T-helper 9 cell (primary cell): ENCODE measurements at places on chromosomes 1 and 21.

GRCh38 chr1:166354406-166354805 is 187.6 kb upstream of the FAM78B start:
- no peak for DNase-seq

DNA sequence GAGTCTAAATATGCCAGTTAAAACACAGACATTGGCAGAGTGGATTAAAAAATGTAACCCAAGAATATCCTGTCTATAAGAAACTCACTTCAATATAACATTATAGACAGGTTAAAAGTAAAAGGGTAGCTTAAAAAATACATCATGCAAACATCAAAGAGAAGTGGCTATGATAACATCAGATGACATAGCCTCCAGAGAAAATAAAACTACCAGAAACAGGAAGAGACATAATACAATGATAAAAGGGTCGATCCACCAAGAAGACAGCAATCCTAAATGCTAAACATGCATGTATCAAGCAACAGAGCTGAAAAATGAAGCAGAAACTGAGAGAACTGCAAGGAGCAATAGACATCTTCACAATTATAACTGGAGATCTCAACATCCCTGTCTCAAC is 190.2 kb upstream of the NR5A2 start:
- no peak for DNase-seq

DNA sequence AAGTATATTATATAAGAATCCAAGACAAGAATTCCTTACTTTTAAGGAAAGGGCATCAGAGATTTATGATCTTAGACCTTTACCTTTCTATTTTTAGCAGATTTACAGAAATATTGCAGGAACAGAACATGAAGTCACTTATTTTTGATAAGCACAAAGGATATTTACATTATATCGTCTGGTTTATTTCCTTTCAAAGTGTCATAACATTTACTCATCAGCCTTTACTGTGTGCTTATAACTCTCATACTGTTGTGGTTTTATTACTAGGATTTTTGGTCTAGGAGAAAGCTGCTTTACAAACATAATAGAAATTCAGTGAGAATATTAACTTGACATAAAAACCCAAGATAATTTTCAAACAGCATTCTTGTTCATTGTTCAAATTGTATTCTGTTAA is 47.6 kb downstream of the APP start:
- DNase-seq = no peak

GRCh38 chr1:156445789-156446263 is 54.7 kb downstream of the MEF2D start:
- DNase-seq = peak; percentile 72

DNA sequence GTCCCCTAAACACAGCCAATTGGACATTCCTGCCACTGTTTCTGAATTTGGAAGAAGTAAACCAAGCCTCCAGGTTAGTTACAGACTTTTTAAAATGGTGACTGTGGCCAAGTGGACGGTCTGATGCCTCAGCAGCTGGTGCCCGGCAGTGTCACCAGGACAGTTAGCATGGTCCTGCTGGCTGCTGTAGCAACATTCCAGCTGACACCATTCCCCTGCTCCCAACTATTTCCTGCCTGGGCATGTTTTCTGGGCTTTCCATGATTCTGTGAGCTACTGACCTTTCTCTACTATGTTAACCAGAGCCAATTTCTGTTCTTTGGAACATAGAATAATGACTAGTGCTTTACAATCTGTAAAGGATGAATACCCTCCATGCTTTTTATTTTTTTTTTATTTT is 95.0 kb downstream of the TLR5 start:
- DNase-seq = no peak

DNA sequence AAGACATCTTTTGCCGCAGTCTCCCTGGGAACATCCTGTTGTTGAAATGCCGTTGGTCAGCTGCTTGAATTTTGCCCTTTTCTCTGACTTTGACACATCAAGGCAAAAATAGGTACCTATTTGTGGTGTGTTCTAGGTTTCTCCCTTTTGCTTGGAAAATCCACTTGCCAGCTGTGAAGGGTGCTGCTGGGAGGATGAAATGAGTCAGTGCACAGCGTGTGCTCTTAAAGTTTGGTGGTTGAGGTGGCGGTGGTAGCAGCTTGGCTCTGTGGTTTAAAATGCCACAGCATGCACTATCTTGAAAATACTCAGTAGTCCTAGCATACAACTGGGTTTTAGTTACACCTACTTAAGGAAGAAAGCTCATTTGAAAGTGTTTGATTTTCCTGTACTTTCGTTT is 183.8 kb downstream of the DHRS3 start:
- DNase-seq = peak; percentile 19

DNA sequence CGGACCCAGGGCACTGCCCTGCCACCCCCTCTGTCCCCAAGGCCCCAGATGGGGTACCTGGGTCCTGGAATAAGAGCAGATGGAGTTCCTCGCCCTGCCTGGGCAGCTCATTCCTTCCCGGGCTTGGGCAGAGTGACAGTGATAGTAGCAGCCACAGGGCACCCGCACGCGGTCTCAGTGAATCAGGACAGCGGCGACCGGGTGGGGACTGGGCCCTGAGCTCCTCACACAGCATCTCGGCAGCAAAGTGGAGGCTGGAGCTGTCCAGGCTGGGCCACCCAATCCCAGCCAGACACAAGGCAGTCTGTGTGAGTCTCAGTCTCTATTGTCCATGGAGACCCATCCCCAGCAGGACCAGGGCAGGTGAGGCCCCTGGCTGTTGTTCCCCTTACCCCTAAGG is 37.4 kb upstream of the CCDC27 start:
- no peak for DNase-seq

DNA sequence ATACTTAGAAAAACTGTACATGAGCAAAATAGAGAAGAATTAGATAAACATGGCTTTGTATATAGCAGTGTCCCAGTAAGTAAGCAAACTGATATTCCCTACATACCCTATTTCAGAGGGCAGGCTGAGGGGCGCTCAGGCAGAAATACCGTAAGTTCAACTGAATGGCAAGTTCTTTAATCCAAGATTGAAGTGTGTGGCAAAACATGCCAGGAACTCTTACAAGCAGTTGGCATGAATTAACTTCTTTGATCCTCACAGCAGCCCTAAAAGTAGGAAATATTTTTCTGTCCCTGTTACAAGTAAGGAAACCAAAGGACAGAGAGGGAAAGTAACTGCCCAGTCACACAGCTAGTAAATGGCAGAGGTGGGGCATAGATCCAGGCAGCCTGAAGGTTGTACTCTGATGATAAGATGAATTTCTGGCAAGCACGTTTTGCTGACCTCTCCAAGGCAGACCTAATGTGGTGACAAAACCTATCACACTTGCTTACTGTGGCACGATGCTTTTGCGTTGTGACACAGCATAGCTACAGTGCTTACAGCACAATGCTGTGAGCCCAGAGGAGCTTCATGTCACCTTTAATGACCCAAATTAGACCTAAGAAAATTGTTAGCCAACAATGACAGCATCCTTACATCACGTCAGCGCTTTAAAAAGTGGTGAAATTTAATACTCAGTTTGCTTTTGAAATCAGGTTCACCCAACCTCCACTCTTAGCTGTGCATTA is 35.0 kb upstream of the THEM4 start:
- no peak for DNase-seq

- DNase-seq = no peak
Measured at GRCh38 chr1:201955729-201956143, 433 bp downstream of the TIMM17A start.

DNA sequence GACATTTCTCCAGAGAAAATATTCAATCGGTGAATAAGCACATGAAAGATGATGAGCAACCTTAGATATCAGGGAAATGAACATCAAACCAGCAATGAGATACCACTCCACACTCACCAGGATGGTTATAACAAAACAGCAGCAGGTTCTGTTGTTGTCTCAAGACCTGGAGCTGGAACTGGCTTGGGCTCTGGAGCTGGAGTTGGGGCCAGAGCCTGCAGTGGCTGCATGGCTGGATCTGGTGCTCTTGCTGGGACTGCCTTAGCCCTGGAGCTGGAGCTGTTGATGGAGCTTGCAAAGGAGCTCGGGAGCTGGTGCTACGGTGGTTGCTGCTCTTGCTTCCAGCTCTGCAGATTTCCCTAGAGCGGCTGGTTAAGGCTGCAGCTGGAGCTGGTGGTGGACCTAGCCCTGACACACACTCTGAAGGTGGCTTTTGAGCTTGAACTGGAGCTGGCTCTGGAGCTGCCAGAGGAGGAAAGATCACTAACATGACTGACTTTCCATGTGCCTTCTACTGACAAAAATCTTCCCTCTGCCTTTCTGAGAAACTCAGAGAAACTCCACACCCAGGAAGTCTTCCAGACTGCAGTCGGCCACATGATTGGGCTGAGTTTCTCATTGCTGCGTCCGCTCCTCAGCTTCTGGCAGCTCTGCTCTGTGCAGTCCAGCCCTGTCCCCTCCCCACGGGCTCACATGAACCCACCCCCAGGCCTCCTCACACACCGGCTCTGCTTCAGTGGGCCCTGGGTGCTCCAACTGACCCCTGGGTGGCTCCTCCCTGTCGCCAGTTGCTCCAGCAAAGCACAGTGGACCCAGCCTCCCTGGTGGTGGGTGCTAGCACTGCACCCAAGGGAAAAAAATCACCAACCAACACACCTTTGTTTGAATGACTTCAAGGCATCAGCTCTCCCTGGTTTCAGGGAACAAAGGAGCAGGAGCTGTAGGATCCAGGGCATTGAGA is 139.1 kb upstream of the FMN2 start:
- no peak for DNase-seq

DNA sequence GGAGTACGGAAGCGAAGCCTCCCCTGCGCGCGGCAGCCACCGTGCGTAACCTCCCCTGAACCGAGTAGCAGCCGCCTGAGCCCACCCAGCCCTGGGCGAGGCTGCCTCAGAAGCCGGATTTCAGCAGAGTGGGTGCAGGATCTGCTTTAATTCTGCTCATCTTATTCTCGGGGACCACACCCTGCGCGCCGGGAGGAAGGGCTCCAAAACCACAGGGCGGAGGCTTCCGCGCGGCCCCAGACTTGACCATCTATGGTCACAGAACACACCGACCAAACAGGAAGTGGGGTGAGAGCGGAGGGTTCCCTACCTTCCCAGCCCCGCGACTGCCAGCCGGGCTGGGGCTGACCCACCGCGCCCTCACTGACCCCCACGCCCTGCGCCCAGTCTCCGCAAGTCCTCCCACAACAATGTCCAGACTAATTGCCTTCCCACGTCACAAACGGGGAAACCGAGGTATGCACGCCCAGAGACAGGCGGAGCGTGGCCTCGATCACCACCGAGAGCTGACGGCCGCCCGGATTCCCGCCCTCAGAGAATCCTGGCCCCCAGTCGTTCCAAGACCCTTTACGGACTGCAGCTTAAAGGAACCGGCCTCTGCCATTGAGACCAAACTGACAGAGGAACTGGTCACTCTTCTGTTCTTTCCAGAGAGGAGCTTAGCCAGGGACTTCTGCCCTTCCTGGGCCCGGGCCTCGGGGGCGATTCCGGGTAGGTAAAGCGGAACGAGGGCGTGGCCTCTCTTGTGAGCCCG is 595 bp upstream of the CAP1 start:
- DNase-seq = peak; percentile 42

DNA sequence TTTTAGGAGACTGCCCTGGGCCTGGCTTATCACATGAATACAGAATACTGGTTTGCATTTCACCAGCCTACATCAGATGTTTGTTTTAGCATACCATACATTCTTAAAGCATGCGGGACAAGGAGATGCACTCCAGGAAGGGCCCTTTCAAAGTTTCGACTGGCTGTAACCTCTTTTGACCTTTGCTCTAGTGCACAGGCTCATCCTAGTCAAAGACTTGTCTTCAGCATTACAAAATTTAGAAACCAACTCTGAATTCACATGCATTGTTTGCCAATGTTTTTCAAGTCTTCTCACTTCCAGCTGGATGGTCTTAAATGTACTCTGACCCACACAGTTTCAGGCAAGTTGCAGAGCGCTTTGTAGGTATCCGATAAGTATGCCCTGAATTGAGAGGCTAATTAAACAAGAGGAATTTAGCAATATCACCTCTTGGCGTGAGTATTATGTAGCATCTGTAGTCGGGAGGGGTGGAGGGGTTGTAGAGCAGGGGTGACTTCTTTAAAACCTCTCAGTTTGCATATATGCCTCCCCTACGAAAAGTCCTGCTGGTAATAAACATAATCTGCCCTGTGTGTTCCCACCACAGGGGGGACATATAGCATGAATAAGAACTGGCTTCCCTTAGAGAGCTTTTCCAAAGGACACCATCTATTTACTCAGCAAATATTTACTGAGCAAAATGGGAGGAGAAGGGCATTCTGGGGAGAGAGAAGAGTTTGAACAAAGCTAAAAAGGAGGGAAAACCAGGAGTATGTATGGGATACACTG is 24.4 kb upstream of the AHCYL1 start:
- DNase-seq = no peak

DNA sequence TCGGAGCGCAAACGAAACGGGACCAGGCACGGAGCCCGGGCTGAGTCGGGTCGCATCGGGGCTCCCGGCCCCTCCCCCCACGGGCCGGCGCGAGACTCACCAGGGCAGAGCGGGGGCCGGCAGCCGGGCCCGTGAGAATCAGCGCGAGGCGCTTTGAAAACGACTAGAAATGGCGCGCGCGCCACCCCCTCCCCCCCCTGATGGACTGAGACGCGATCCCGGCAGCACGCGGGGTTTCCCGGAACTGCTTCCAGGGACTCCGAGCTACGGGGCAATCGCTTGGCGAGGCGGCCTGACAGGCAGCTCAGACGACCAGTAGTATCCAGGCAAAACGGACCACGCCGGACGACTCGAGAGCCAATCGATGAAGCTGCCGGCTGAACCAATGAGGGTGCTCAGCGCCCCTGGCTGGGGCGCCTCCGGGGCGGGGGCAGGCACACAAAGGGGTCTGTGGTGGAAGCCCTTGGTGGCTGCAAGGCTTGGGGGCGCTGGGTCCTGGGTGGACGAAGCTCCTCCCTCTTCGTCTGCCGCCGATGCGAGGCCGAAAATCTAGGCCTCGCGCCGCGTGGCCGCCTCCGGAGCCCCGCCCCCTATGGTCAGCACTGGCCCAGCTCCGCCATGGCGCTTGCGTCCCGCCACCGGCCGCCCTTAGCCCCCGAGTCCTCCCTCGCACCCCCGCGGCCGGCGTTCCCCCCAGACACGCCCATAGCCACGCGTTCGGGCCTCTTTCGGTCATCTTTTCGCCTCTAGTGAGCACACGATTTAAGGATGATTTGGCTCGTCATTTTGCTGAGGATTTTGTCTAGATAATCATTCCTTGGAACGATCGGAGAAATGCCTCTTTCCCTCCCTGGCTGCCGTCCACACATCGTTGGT is at the start of gene HNRNPR:
TSS of gene HNRNPR (minus strand) at position 174 of the 876 bp plus-strand sequence. CDS start 3,276 bp downstream, outside the sequence.
- DNase-seq = peak; percentile 99

DNA sequence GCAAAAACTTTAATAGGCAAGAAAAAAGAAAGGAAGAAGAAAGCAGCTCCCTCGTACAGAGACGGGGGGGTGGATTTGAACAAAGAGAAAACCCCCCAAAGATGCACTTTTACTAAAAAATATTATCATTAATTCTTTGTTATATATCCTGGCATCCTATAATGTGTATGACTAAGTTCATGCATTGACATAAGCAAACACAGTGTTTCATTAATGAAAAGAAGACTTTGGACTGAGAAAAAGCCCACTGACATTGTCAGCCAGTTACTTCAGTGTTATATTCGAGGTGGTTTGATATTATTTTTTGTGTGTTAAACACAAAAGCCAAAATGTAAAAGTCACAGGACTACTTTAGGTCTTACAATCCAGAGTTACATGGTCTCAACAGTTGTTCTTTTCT is 110.1 kb upstream of the DPYD start:
- no peak for DNase-seq
